ENCODE measurements at places on chromosomes 5 and 9.

- no peak for DNase-seq
These were observed 286.9 kb upstream of the TARS1 start for GRCh38 chr5:33153831-33154230.

DNA sequence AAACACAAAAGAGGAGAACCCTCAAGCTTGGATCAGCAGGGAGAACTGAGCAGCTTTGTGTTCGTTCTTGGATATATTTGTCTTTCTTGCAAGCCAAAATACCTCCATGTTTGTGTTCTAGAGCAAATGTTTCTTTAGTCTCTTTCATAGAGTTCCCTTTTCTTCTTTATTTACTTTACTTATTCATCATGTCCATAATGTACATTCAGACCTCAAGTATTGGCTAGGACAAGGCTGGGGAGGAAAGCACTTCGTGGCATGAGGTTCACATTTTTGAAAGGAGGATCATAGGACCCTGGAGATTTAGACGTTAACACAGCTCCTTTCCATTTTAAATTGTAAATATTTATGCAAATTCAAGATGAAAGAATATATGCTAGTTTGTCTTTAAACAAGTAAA lies 590.2 kb upstream of the MEF2C start:
- no peak for DNase-seq

- no peak for DNase-seq
These were observed 8.8 kb downstream of the SPRY4 start for GRCh38 chr5:142316051-142316450.

DNA sequence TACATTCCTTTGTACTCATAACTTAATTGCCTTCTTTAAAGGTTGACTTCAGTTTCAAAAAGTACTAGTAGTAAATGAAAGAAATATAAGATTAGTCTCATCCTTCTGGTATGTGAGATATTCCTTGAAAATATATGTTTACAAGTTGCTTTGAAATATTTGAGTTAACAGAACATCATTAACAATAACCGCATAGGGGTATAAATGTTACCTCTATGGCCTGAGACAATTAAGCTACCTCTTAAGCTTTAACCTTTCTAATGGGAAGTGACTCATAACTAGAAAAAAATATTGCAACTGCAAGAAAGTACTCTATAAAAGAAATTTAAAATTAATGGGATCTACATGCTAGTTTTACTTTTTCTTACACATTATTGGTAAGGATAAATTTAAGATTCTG lies 399.0 kb downstream of the CDH10 start:
- no peak for DNase-seq

- no peak for DNase-seq
These were observed 325.1 kb downstream of the GADD45G start for GRCh38 chr9:89929673-89930480.

GRCh38 chr5:76682387-76682786 lies 33.5 kb upstream of the F2R start:
- DNase-seq: no peak

DNA sequence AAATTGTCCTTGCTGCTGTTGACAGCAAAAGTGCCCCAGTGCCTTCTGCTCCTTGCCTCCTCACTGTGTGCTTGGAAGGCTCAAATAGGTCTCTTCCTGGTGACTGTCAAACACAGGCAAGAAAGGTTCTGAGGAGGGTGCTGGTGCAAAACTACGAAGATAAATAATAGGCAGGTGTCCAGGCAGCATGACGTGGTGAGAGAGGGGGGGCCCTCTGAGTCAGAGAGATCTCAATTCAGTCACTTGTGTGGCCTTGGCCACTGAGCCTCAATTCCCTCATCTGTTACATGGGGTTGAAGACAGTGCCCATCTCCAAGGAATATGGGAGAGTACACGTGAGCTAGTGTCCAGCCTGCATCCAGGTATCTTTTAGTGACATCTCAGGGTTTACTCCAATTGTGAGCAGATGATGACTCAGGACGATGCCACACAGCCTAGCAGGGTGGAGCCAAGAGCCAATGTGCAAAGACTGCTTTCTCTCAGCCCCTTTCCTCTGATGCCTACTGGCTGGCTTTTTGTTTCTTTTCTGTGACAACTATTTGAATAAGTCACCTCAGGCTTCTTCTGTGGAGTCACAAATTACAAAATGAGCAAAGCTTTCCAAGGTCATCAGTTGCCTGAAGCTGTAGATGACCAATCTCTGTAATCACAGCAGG lies 29.7 kb upstream of the SMIM32 start:
- no peak for DNase-seq

GRCh38 chr5:17766031-17766430 lies 131.8 kb downstream of the TAF11L14 start:
- no peak for DNase-seq

GRCh38 chr5:6633469-6634245 lies 417 bp downstream of the SRD5A1 start:
- no peak for DNase-seq

DNA sequence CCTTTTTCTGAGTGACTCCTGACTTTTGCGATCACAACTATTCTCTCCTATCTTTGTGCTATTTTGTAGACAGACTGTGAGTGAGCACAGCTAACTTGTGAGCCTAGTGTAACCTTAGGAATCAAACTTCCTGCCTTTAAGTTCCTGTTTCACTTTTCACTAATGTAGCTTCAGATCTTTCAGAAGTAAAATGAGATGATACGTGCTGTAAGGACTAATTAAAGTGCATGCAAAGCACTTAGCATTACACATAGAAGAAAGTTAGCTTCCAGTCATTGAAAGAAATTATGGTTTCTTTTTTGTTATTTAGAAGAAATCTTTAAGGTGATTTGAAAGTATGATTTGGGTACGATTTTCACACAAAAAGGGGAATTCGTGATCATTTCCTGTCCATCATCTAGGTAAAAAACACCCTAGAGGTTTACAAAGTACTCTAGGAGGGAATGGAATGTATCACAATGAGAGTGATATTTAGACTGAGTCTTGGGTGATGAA lies 122.7 kb downstream of the ST8SIA4 start:
- DNase-seq: no peak

- no peak for DNase-seq
These were observed 17.5 kb upstream of the ERAP1 start for GRCh38 chr5:96825243-96825642.

DNA sequence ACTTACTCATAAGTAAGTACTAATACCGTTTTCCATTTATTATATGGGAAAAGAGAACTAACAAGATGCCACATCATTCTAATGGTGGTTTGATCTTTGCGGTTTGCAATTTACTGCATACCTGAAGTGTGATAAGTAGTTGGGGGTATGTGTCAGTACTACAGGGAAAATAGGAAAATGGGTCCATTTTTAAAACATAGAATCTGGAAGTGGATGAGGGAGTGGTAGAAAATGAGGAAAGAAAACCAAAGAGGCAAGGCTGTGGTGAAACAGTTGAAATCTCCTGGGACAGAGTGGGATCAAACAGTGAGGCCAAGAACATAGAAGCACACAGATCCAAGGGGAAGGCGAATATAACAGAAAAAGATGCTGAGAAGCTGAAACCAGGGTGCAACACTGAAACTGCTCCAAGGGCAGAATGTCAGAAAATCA lies 6.7 kb downstream of the ADAMTSL1 start:
- DNase-seq: no peak

DNA sequence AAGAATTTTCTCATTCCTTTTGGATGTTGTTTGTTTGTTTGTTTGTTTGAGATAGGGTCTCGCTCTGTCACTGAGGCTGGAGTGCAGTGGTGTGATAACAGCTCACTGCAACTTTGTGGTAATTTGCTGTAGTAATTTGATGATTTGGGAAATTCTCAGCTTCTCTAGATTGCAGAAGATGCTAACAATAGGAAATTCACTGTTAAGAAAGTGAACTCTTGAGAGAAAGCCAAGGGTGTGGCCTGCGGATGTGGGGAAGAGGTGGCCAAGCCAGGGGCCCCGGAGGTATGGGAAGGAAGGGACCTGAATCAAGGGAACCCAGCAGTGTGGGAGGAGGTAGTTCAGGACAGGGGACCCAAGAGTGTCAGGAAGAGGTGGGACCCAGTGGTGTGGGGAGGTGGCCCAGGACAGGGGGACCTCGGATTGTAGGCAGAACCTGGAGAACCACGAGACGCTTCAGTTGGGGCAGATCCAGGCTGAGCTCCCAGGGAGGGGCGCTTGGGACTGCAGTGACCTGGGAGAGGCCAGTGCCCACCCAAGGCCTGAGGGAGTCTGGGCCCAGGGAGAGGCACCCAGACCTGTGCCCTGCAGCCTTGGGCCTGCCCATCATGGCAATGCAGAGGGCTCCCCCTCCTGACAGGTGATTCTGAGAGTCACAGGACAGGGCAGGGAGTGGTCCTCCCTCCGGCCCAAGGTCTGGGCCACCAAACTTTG lies 5.6 kb upstream of the LCN2 start:
- DNase-seq: no peak

DNA sequence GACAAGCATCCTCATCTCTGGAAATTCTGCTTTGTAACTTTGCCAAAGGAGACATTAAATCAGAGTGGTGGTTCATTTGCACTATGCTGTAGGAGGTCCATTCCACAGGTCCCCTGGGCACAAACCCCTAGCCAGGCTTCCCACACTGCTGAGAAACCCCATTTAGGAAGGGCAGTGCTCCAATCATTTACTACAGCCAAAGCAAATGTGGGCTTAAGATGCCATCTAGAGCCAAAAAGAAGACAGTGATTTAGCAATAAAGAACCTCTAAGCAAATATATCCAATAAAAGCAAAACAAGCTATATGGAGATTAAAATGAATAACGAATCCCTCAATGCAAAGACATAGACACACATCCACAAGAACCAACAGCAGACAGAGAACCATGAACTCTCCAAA lies 129.0 kb upstream of the ALDH1B1 start:
- no peak for DNase-seq

DNA sequence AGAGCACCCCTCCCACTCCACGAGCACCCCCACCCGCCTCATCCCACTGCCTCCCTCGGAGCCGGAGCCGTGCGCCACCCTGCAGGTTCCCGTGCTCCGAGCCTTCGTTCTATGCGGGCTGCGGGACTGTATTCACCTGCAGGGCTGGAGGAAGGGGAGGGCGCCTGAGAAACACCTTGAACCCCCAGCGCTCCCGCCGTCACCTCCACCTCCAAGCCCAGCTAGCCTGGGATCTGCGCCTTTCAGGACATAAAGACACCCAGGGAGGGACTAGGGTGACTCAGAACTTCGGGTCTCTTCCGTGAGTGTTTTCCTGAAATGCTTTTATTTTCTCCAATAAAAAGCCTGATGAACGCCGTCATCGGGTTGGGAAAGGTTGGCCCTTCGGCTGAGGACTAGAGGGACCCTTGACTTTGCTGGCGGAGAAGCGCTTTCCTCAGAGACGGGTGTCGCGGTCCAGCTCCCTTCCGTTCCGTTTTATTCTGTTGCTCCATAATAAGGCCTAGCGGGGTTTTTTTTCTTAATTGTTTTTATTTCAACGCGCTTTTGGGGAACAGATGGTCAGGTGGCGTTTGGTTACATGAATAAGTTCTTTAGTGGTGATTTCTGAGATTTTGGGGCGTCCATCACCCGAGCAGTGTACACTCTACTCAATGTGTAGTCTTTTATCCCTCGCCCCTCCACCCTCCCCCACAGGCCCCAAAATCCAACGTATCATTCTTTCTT lies 4.6 kb downstream of the TLX3 start:
- no peak for DNase-seq

DNA sequence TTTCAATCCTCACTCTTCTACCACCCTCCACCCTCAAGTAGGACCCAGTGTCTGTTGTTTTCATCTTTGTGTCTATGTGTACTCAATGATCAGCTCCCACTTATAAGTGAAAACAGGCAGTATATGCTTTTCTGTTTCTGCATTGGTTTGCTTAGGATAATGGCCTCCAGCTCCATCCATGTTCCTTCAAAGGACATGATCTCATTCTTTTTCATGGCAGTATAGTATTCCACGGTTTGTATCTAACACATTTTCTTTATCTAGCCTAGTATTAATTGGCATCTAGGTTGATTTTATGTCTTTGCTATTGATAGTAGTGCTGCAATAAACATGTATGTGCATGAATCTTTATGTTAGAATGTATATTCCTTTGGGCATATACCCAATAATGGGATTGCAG lies 259.8 kb upstream of the KIF2A start:
- no peak for DNase-seq

GRCh38 chr9:21683484-21684175 lies 118.8 kb upstream of the MTAP start:
- no peak for DNase-seq

- DNase-seq: no peak
These were observed 683.8 kb downstream of the LRRC70 start for GRCh38 chr5:63262185-63262981.

DNA sequence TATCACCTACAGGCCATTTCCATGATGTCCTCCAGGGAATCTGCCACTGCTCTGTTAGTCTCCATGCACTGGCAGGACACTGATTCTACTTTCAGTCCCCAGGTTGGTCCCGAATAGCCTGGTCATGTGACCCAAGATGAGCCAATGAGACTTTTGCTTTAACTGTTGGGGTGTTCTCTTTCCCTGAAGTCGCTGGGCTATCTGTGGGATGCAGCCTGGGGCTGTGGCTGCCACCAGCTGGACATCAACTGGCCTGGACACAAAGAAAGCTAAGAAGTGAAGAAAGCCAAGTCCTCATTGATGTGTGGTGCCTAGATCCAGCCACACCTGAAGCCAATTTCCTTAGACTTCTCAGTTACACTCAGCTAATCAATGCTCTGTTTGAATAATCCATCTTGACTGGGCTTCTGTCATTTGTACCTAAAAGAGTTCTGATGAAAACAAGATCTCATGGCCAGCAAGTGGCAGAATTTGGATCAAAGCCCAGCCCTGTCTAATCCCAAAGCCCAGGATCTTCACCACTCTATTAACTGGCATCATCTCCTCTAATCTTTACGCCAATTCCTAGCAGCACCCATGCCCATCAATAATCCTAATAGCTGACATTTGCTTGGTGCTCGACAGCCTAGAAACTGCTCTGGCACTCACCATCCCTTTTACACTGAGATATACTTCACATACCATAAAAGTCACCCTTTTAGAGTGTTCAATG lies 37.0 kb downstream of the SH3PXD2B start:
- DNase-seq: no peak

GRCh38 chr9:101486693-101487442 lies 46.8 kb upstream of the RNF20 start:
- DNase-seq: no peak

DNA sequence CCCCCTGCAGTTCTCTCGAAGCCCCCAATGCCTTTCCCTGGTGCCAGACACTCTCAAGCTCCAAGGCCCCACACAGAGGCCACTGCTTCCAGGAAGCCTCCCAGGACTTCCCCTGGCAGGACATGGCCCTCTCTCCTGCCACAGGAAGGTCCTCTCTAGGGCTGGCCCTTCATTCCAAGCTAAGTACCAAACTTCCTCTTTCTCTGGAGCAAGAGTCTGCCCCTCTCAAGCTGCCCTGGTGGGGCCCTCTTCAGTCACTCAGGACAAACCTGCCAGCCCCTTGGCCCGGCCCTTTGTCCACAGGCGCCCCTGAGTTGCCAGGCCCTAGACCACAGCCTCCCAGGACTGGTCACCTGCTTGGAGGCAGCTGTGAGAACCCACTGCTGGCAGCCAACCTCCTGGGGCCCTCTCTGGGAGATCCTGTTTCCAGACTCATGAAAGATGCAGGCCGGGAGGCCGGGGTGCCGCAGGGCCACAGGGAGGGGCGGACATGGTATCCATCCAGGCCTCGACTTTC lies 6.6 kb downstream of the NINJ1 start:
- DNase-seq: no peak

GRCh38 chr5:127311349-127311748 lies 20.8 kb downstream of the MEGF10 start:
- no peak for DNase-seq

- no peak for DNase-seq
These were observed 269.8 kb downstream of the GADD45G start for GRCh38 chr9:89874351-89875321.

Data from stimulated activated CD4-positive, alpha-beta T cell treated with anti-CD3 and anti-CD28 coated beads, TNF-alpha, amount 100 ng/mL, for 1 hour (primary cell).